ENCODE measurements at places on chromosomes 7 and 10.

DNA sequence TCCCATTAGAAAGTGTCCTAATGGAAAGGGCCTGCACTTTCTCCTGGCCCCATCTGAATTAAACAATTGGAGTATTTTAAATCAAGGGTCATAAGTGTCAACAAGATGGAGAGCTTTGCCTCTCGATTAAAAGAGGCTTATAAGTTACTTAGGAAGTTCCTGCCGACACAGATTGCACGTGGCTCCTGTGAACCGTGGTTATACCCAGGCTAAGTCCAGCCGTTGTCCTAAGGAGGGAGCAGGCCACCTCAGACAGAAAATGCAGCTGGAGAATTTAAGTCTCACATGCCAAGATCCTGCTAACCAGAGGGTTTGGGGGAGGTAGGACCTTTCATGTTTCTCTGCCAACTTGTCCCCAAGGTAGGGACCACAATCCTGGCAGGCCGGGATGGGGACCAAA is 626.5 kb upstream of the GALNT17 start:
- no peak for DNase-seq

DNA sequence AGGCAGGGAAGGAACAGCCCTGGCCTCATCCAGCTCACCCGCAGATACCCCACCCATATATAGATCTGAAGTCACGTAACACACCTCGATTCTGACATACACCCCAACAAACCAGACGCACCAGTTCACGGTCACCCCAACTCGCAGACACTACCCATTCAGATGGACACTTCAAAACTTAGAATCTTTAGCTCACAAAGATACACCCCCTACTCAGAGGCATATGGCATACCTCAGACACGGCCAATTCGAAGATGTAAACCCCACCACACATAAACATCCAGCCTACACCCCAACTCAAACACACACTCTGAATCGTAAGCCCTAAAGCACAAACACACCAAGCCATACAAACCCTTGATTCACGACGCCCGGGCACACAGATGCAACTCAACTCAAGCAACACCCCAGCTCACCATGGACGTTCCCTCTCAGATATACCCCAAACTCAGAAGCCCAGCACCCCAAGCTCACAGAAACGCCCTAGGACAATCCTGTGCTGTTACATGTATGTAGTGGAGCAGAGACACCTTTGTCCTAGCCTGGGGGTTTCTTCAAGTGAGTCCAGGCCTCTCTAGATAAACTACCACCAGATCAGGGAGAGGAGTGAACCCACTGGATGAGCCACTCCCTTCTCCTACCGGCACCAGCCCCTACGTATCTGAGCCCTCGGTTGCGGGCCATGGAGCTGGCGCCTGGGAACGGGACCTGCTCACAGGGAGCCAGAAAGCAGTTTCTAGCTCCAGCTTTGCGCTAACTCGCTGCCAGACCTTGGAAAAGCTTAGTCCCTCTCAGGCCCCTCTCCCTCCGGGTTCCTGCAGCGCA is 8.8 kb downstream of the PSD start:
- no peak for DNase-seq

GRCh38 chr10:58701405-58702135 is 188.9 kb downstream of the BICC1 start:
- DNase-seq = no peak

GRCh38 chr7:81573932-81574331 is 195.9 kb downstream of the HGF start:
- DNase-seq = no peak

GRCh38 chr10:68700197-68700596 is 20.8 kb upstream of the CCAR1 start:
- no peak for DNase-seq

DNA sequence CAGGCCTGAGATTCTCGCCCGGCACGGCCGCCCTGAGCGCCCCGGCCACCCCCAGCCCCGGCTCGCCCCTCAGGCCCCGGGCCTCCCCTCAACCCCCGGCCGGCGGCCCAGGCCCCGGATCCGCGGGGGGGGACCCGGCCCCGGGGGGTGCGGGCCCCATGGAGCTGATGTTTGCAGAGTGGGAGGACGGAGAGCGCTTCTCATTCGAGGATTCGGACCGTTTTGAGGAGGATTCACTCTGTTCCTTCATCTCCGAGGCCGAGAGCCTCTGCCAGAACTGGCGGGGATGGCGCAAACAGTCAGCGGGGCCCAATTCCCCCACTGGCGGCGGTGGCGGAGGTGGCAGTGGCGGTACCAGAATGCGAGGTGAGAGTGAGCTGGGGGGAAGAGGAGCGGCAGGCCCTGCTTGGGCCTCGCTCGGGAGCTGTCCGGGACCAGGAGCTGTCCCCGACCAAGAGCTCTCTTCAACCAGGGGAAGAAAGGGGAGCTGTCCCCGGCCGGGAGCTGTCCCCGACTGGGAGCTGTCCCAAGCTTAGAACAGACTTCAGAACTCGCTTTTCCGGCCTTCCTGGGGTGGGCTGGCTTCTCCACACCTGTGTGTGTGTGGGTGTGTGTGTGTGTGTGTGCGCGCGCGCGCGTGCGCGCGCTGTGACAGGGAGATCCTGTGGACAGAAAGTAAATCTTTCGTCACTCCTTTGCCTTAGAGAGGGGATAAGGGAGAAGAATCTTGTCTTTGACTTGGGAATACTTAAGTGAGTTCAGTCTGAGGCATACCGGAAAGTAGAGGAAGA is 510 bp downstream of the ZSWIM8 start:
- DNase-seq = no peak

DNA sequence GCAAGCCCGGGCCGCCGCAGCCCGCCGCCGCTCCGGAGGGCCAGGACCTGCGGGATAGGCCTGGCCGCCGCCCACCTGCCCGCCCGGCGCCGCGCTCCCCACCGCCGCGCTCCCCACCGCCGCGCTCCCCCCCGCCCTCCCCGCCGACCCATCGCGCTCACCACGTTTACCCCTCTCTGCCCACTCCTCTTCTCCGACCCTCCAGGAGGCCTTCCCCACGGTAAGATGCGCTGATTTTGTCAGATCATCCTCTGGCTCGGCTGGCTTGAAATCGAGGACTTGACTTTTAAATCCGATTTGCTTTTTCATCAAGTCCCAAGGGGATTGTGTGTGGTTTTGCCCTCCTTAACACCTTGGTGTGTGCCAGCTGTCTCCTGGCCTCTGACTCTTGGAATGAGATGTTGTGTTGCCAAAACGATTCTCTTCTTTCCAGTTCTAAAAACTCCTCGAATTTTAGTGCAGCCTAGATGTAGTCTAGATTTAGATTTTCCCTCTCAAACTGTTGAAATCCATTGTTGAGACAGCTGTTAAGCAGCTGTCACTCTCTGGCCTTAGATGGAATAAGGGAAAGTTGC is 738 bp downstream of the POM121 start:
- no peak for DNase-seq

DNA sequence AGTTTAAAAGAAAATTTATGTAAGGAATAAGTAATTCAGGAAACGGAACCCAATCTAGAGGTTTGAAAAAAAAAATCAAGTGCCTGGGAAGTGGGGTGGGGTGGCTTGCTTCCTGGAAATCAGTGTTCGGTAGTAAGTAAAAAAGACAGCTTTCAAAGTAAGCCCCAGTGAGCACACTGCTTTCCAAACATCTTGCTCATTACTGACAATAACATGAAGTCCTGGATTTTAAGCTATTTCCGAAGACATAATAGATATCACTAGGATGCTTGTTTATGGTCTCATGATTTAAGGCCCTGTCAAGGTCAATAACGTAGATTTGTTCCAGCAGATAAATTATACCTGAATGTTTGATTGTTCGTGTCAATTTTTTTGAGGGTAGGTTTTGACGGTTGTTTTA is 1.3 kb downstream of the STAMBPL1 start:
- no peak for DNase-seq

DNA sequence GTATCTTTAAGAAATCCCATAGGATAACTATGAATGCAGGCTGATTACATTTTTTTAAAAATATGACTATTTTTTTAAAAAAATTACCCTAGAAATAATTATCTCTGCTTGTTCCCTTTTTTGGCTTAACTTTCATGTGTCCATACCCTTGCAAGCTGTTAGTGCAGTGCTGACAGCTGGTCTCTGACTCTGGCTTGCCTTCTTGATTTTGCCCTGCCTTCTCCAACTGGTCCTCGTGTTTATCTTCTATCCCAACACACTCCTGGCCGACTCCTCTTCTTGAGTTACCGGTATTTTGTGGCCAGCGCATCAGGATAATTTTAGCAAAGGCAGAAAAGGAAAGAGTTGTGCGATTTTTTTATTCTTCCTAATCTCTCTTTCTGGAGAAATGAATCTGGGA is 111.7 kb upstream of the STARD3NL start:
- DNase-seq = no peak

GRCh38 chr10:86899670-86900276 is 57.6 kb downstream of the MMRN2 start:
- peak; percentile 59 for DNase-seq

GRCh38 chr7:147153571-147153970 is 1037.0 kb downstream of the CNTNAP2 start:
- no peak for DNase-seq

- no peak for DNase-seq
Measured at GRCh38 chr7:155759740-155760430, 52.4 kb downstream of the SHH start.

- DNase-seq = no peak
Measured at GRCh38 chr7:14748461-14748860, 154.1 kb downstream of the DGKB start.

DNA sequence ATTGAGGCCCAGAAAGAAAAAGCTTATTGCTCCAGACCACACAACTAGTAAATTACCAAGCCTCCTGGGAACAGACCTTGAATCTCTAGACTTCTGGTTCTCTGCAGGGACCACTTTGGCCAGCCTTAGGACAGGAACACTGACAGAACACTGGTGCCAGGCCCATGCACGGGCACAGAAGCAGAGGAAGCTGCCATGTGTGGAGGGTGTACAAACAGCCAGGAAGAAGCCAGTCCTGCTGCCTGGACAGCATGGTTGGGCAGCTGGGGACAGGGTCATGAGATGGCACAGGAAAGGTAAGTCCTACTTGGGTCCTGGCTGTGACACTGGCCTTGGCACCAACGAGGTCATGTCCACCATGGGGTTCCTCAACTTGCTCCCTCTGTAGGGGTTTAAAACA is 19.2 kb downstream of the MMRN2 start:
- no peak for DNase-seq

DNA sequence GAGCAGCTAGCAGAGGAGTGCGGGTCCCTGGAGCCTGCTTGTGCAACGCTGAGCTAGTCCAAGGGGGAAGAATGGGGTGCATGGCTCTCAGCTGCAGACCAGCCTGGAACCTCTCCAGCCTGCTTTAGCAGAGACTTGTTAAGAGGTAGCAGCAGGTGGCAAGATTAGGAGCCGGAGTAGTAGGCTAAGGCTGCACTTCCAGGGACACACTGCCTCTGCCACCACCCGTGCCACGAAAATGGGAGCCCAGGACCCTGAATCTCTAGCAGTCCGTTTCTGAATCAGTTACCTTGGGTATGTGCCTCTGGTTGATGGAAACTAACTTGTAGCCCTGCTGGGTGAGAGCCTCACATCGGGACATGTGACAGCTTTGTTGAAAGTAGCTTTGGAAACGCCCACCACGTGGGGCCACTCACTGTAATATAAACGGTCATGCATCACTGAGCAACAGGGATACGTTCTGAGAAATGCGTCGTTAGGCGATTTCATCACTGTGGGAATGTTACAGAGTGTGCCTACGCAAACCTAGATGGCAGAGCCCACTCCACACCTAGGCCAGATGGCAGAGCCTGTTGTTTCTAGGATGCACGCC is 25.9 kb downstream of the HTRA1 start:
- no peak for DNase-seq

DNA sequence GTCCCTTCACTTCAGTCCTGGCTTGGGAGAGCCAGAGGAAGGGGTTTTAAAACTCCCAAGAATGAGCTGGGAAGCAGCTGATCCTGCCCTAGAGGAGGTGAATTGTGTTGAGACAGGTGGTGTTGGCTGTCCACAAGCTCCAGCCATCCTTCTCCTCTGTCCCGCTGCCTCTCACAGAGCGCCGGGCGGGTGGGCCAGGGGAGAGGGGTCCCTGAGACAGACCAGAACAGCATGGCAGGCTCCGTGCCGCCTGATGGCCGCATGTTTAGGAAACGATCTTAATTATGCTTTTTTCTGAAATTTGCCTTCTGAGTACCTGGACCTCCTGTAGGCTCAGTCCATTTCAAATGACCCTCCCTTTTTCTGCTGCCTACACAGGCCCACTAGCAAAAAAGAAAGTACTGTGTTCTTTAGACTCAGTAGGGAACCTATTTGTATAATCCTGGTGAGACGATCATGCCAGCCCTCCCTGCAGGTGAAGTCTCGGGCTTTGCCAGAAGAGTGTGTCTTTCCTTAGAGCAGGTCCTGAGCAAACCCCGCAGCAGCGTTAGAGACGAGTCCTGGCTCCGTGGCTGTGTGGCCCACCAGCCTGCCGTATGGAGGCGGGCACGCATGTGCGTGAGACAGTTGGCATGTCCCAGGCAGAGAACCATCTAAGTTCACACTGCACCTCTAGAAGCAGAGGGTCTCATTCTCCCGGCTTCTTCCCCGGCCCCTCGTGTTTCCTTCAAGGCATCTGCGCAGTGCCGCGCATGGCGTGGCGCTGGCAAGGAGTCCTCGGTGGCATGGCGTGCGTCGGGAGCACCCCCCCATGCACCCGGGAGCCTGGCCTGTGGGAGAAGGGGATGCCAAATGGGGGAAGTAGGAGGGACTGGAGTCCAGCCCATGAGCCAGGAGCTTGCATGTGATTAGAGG is 26.3 kb upstream of the PWWP2B start:
- no peak for DNase-seq

DNA sequence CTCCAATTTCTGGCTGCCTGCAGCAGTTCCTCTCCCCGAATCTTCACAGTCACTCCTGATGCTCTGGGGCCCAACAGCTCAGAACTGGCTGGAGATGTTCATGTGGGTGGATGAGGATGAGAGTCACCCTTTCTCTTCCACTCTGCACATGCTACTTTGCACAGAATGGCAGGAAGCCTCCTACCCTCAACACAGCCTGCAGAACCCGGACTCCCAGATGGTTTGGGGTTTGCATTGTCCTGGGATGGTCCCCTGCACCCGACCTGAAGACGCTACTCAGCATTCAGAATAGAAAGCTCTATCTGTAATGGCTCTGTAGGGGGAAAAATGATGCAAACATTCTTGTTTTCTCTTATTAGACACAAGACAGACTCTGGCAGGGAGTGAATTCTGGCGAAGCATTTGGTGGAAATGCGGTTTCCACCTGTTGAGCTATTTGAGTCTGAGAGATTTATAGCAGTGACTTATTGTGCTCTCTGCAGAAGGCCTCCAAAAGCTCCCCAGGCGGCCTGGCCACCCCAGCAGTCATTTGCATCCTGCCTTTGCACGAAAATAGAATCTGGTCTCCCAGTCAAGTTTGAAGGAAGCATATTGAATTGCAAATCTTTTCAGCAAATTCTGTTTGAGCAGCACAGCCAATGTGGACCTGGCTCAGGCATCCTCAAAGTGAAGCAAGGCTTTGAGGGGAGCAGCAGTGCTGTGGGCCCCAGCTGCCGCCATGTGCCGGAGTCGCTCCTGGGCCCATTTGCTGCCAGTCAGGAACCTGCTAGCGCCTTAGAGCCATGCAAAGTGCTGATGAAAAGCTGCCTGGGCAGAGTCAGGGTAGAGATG is 309.3 kb downstream of the TCERG1L start:
- DNase-seq = no peak

Measured in A549 (cell line).